ENCODE measurements at places on chromosomes 16 and 17. TPM values are rescaled to one million over a fixed set of nuclear protein-coding genes. Genes with fewer than 3 reads are reported as not detected.

SEZ6L2 gene
- polyA plus RNA-seq: 59.8 TPM

SDR42E2 gene
- polyA plus RNA-seq: not detected

CDRT4 gene
- polyA plus RNA-seq: 4.6 TPM

PABPN1L gene
- polyA plus RNA-seq: not detected

HEATR3 gene
- 12.9 TPM for polyA plus RNA-seq

SSTR5 gene
- polyA plus RNA-seq: not detected

CACNA1G gene
- 0.21 TPM for polyA plus RNA-seq

NFATC2IP gene
- 56.1 TPM for polyA plus RNA-seq

C16orf96 gene
- 0.05 TPM for polyA plus RNA-seq

KCNH6 gene
- 0.18 TPM for polyA plus RNA-seq

DNA sequence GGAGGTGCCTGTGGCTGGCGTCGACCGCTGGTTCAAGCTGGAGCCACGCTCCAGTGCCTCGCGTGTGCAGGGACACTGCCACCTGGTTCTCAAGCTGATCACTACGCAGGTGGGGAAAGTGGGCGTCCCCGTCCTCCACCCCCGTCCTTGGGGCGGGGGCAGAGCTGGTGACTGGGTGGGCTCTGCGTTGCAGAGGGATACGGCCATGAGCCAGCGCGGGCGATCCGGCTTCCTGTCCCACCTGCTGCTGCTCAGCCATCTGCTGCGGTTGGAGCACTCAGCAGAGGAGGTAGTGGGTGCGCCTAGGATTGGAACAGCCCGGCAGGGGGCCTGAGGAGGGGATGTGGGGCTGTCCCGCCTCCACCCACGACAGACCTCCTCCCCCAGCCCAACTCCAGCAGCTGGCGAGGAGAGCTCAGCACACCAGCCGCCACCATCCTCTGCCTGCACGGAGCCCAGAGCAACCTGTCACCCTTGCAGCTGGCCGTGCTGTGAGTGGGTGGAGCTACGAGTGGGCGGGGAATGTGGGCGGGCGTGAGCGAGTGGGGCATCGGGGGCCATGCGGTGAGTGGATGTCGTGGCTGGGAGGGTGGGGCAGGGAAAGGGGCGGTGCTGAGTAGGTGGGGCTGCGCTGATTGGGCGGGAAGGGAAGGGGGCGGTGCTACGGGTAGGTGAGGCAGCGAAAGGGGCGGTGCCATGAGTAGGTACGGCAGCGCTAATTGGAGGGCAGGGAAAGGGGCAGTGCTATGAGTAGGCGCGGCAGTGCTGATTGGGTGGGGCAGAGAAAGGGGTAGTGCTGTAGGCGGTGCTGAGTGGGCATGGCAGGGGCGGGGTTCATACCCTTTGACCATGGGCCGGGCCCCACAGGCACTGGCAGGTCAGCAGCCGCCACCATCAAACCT is 8.9 kb downstream of the TSR3 start:
- H3K27me3 ChIP-seq: peaks cover 18% of the 10 kb centered on the region
- no peak overlapping the region for H3K27ac ChIP-seq
- DNase-seq: peak; percentile 100
- peak overlapping the region; percentile 41 for H3K4me3 ChIP-seq

GRCh38 chr17:58330997-58331814 is 2.6 kb upstream of the TSPOAP1 start:
- peak; percentile 20 for DNase-seq
- H3K27ac ChIP-seq: no peak overlapping the region
- no peaks in the 10 kb centered on the region for H3K36me3 ChIP-seq
- H3K27me3 ChIP-seq: no peaks in the 10 kb centered on the region

GRCh38 chr16:46772463-46772862 is 24.3 kb upstream of the MYLK3 start:
- H3K4me3 ChIP-seq: no peak overlapping the region
- H3K4me1 ChIP-seq: no peaks in the 10 kb centered on the region
- DNase-seq: no peak
- no peak overlapping the region for H3K27ac ChIP-seq
- H3K36me3 ChIP-seq: no peaks in the 10 kb centered on the region
- no peaks in the 10 kb centered on the region for H3K27me3 ChIP-seq

DNA sequence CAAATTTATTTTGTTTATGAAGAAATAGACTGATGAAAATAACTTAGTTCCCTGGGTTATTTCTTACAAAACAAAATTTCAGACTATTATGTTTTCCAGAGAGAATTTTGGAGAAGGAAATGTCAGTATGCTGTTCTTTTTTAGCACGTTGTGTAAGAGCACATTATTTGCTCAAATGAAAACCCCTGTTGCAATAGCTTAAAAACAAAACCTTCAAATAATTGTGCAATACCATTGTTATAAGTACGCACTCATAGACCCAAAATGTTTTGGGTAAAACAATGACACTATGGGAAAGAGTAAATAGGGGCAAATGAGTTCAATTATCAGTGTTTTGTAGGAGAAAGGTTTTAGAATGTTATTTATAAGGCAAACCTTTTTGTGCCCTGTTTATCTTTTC is 18.2 kb downstream of the VMP1 start:
- no peaks in the 10 kb centered on the region for H3K27me3 ChIP-seq
- H3K4me1 ChIP-seq: no peaks in the 10 kb centered on the region
- H3K4me3 ChIP-seq: no peak overlapping the region
- no peak for DNase-seq
- no peak overlapping the region for H3K27ac ChIP-seq

DNA sequence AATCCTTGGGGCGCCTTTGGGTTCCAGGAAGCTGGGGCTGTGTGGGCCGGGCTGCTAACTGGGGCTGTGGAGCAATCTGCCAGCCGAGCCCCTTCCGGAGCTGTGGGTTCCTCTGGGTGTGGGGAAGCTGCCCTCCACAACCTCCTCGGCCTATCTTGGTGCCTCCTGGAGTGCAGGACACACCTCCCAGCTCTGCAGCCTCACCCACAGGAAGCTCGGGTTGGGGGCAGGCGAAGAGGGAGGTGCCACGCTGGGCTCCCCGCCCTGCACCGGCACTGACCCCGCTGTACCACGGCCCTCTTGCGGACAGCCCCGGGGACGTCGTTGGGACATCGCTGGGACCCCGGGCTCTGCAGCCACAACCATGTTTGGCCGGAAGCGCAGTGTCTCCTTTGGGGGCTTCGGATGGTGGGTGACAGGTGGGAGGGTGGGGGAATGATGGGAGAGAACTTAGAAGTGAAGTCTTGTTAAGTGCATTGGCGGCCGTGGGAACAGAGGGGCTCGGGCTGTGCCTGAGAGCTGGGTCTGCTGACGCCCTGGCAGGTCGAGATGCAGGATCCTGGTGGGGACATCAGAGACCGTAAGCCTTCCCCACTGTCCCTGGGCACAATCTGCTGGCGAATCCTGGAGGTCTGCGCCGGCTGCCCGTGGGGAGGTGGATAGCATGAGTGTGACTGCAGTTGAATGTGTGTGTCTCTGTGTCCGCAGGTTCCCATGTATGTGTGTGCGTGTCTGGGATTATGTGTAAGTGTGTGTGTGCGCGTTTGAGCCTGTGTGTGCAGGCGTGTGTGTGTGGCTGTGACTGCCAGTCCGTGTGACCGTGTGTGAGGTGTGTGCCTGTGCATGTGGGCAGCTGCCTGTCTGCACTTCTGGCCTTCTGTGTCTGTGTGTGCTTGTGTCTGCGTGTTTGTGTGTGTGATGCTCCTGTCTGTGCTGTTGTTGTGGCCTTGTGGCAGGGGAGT is at the start of gene RAP1GAP2:
Gene RAP1GAP2, plus strand, starts transcription at position 275 of the 962 bp plus-strand sequence. Its CDS starts 90 bp downstream, at position 365.
- no peak for DNase-seq
- H3K27me3 ChIP-seq: no peaks in the 10 kb centered on the region
- H3K4me3 ChIP-seq: no peak within 1 kb of the TSS
- no peak within 1 kb of the TSS for H3K27ac ChIP-seq
- peaks cover 18% of the 10 kb centered on the region for H3K4me1 ChIP-seq
- H3K36me3 ChIP-seq: no peaks in the 10 kb centered on the region

DNA sequence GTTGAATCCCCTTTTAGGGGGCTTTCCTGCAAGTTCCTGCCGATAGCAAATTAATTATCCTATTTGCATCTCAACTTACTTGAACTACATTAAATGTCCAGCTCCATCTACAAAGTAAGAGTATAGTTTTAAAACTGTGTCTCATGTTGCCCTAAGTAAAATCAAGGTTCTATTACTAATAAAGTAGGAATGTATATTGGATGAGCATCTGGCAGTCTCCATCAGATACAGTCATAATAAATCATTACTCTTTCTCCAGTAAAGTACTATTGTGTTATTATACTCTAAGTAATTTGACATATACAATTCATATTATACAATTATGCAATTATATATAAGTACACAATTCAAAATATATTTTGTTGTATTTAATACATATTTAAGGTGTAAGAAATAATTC is 249.3 kb downstream of the CEP112 start:
- DNase-seq: no peak
- no peaks in the 10 kb centered on the region for H3K36me3 ChIP-seq
- no peaks in the 10 kb centered on the region for H3K27me3 ChIP-seq
- no peaks in the 10 kb centered on the region for H3K4me1 ChIP-seq
- no peak overlapping the region for H3K27ac ChIP-seq
- no peak overlapping the region for H3K4me3 ChIP-seq

GRCh38 chr17:78383725-78384471 is 5.4 kb downstream of the PGS1 start:
- DNase-seq: no peak
- peaks cover 9% of the 10 kb centered on the region for H3K36me3 ChIP-seq
- peaks cover 13% of the 10 kb centered on the region for H3K4me1 ChIP-seq
- no peaks in the 10 kb centered on the region for H3K27me3 ChIP-seq
- H3K4me3 ChIP-seq: no peak overlapping the region
- no peak overlapping the region for H3K27ac ChIP-seq

DNA sequence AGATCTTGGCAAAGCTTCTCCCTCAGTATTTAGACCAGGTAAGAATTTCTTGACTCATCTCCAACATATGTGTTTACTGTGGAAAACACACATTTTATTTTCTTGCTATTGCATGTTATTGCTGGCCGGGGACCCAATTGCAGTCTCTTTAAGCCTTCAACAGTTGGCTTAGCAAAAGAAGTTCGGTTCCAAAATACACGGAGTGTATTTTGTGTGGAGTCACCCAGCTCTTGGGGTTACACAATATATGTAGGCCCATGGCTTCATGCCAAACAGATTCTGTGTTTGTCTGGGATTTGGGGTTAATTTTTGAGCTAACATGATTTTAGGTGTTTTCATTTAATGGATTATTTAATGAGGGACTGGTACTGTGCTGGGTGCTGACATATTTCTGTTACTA is 4.0 kb downstream of the ALDH3A2 start:
- no peak for DNase-seq
- peaks cover 21% of the 10 kb centered on the region for H3K4me1 ChIP-seq
- H3K27me3 ChIP-seq: no peaks in the 10 kb centered on the region
- H3K4me3 ChIP-seq: no peak overlapping the region
- H3K27ac ChIP-seq: no peak overlapping the region

- no peak overlapping the region for H3K4me3 ChIP-seq
- H3K36me3 ChIP-seq: peaks cover 8% of the 10 kb centered on the region
- DNase-seq: no peak
- H3K27ac ChIP-seq: no peak overlapping the region
- no peaks in the 10 kb centered on the region for H3K27me3 ChIP-seq
- no peaks in the 10 kb centered on the region for H3K4me1 ChIP-seq
Measured at GRCh38 chr17:39568702-39569101, 39.0 kb downstream of the NEUROD2 start.

DNA sequence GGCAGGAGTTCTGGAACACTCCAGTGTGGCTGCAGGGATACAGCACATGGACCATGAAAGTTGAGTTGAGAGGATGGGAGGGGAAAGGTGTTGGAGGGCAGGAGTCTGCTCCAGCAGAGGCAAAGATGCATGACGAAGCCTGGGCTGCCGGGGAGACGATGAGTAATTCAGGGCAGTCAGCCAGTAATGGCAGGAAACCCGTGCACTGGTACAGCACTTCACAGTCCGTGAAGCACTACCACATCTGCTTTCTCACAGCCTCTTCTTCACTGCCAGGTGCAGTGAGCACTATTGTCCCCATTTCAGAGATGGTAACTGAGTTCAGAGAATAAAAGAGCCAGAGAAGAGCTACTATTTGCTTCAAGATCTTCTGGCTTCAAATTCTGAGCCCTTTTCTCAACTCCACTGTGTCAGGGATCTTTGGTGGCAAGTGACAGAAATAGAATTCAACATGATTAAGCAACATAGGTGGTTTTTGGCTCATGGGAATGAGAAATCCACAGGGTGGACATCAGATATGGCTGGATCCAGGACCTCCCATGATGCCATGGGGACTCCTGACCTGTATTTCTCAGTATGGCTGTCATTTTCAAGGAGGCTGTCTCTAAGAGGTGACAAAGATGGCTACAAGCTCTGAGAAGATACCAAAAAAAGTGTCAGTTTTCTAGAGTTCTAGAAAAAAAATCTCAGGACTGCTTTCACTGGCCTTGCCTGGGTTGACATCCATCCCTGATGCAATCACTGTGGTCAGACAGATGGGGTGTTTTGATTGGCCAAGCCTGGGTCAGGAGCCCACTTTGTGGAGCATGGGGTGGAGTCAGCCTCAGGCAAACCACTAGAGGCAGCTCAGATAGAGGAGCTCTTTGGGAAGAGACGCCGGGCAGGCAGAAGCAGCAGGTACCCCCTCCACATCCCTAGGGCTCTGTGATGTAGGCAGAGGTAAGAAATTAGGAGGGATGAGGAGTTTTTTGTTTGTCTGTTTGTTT is 24.7 kb downstream of the IL21R start:
- DNase-seq: no peak
- no peaks in the 10 kb centered on the region for H3K27me3 ChIP-seq
- H3K36me3 ChIP-seq: peaks cover 4% of the 10 kb centered on the region
- H3K27ac ChIP-seq: no peak overlapping the region

DNA sequence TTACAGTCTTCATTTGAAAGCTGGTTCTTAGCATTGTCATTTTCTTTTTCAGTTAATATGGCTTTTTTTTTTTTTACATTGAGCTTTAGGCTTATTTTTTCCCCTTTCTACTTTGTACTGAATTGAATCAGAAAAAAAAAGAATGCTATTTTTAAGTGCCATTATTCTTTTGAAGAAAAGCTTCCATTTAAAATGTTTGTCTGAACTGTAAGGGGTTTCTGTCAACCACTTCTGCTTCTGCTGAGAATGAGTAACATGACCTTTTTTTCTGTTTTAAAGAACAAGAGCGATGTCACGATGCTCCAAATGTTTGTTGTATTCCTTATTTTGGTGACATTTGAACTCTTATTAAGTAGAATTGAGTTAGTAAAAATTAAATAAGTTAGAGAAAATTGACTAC is 50.0 kb downstream of the MRTFB start:
- no peaks in the 10 kb centered on the region for H3K27me3 ChIP-seq
- H3K27ac ChIP-seq: no peak overlapping the region
- DNase-seq: no peak
- peaks cover 4% of the 10 kb centered on the region for H3K4me1 ChIP-seq

GRCh38 chr17:44315760-44316731 is 7.6 kb downstream of the RUNDC3A start:
- H3K27me3 ChIP-seq: no peaks in the 10 kb centered on the region
- no peaks in the 10 kb centered on the region for H3K4me1 ChIP-seq
- peak; percentile 28 for DNase-seq

GRCh38 chr17:42153919-42154742 is 658 bp downstream of the RAB5C start:
- H3K27me3 ChIP-seq: no peaks in the 10 kb centered on the region
- H3K27ac ChIP-seq: peak overlapping the region; percentile 68
- H3K4me1 ChIP-seq: peaks cover 11% of the 10 kb centered on the region
- H3K36me3 ChIP-seq: peaks cover 6% of the 10 kb centered on the region

Measured in SK-N-SH (cell line).